ENCODE measurements at places on chromosomes 7 and 10.

- no peak for DNase-seq
Observed at GRCh38 chr10:33321516-33321915, 13.0 kb downstream of the NRP1 start.

DNA sequence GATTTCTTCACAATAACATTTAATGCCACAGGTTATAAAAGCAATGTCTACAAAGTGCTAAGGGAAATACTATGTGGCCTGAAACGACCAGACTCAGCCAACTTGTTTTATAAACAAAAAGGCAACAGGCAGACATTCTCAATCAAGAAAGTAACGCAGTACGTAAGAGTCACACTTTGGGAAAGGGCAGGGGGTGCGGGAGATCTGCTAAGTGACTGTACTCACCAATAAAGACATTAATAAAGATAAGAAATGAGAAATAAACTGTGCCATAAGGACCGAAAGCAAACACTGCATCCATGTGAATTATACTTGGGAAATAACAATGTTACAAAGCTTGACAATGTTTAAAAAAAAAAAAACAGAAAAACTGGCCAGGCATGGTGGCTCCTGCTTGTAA lies 25.5 kb downstream of the NSUN6 start:
- no peak for DNase-seq

GRCh38 chr10:123433539-123433938 lies 232.6 kb upstream of the GPR26 start:
- no peak for DNase-seq

DNA sequence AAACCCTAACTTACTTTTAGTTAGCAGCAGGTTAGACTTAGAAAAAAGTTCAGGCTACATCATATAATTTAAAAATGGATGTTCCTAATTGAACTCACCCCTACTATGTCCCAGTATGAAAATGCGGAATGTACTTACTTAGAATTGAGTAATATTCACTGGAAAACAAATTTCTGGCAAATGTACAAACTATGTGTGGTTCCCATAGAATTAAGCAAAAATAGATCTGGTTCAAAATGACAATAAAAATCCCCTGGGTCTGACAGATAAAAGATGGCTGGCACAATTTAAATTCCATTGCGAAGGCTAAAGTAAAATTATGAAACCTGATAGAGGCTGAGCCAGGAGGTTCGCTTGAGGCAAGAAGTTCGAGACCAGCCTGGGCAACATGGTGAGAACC lies 42.4 kb upstream of the PRKAR2B start:
- DNase-seq = no peak

DNA sequence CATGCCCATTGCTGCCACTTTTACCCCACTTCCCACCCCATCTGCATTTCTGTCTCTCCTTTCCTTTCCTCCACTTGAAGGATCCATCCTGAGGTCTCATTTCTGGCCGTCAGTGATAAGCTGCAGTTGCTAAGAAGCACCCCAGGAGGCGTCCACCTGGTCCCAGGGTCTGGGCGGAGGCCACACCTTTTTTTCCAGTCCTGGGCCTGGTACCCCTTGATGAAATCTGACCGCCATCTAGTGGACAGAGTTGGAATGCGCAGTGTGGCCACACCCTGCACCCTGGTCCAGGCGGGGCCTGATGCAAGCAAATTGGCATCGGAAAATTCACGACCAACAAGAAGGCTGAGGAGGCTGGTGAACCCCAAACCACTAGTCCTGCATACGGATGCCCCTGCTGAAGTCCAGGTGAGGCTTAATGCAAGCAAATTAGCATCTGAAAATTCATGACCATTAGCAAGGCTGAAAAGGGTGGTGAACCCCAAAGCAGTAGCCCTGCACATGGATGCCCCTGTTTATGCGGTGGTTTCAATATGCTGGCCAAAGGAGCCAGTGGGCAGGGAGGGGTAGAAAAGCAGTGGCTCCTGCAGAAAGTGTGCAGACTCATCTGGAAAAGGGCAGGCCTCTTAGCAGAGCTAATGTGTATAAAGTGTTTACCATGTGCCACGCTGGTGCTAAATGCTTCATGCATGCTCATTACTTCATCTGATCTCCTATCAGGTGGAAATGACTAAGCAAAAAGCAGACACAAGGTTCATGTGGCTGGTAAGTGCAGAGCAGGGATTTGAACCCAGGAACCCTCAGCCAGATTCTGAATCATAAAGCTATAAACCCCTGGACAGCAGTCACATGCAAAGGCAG lies 43.2 kb downstream of the GPAM start:
- peak; percentile 50 for DNase-seq

GRCh38 chr10:3486346-3487065 lies 298.5 kb downstream of the KLF6 start:
- DNase-seq = peak; percentile 9

- no peak for DNase-seq
Observed at GRCh38 chr10:17056781-17057428, 72.7 kb downstream of the CUBN start.

Measured in NCI-H524 (cell line).